ENCODE measurements at places on chromosomes 16 and 17.

DNA sequence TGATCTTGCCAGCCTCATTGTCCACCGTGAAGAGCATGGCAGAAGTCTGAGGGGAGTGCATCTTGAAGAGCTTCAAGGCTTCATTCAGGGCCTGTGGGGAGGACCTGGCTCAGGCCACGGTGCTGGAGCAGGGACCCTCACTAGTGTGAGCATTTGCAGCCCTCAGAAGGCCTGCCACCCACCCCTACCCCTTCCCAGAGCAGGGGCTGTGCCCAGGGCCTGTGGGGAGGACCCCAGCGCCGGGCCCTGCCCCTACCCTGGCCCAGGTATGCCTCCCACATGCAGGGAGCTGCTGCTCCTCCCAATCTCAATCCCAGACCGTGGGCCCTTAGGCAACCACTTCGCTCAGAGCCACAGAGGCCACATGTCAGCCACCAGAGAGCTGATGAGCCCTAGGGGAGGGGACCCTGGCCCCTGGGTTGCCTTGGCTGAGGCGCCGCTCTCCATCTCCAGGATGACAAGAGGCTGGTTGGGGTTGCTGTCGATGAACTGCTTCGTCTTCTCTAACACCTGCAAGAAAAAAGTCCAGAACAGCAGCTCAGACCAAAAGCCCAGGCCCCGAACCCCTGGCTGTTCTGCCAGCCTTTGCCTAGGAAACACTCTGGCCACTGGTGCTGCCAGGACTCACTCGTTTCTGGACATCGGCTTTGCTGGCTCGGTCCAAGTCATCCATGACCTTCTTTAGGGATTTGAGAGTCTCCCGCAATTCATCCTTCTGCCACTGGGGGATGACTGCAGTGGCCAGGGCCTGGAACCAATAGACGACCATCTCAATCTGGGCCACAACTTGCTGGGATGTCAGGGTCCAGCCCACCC is 1.8 kb upstream of the EXOSC6 start:
- no peak overlapping the region for H3K4me3 ChIP-seq
- peaks cover 36% of the 10 kb centered on the region for H3K36me3 ChIP-seq
- no peak for DNase-seq

- no peak overlapping the region for H3K27ac ChIP-seq
- no peak for DNase-seq
- H3K4me1 ChIP-seq = no peaks in the 10 kb centered on the region
- H3K27me3 ChIP-seq = peaks cover 18% of the 10 kb centered on the region
- H3K4me3 ChIP-seq = no peak overlapping the region
These were observed 13.3 kb upstream of the FZD2 start for GRCh38 chr17:44543905-44544523.

DNA sequence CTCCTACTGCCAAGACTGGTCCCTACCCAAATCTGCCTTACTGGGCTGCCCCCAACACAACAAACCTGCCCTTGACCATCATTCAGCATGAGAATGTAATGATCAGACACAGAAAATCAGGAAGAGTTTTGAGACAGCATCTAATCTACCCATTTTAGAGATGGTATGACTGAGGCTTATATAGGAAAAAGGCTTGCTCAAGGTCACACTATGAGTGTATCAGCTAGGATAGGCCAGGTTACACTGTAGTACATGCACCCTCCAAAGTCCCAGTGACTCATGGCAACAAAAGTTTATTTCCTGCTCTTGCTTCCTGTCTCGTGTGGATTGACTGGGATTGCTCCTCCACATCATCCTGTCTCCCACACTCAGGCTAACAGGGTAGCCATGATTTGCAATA is 27.9 kb downstream of the NLRC5 start:
- peak overlapping the region; percentile 91 for H3K27ac ChIP-seq
- peaks cover 59% of the 10 kb centered on the region for H3K36me3 ChIP-seq
- H3K27me3 ChIP-seq = no peaks in the 10 kb centered on the region
- no peak for DNase-seq
- peak overlapping the region; percentile 41 for H3K4me3 ChIP-seq

GRCh38 chr17:81373536-81374160 is 21.6 kb upstream of the BAHCC1 start:
- no peak for DNase-seq
- peaks cover 2% of the 10 kb centered on the region for H3K27me3 ChIP-seq
- no peak overlapping the region for H3K27ac ChIP-seq
- H3K4me1 ChIP-seq = no peaks in the 10 kb centered on the region

DNA sequence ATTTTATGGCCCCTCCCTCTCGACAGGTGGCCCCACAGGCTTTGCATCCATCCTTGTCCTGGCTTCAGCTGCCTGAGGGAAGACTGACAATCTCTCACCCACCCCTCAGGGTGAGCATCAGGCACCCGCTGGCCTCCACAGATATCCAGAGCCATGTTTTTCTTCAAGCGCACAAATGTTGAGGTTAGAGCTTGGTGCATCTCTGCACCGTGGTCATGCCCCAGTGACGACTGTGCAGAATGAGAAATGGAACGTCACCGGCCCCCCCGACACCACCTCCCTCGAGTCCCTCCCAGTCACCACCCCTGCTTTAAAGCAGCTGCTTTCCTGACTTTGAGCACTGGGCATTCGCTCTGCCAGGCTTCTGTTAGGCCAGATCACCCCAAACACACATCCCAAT is 19.8 kb upstream of the TIMP2 start:
- no peak for DNase-seq
- H3K36me3 ChIP-seq = no peaks in the 10 kb centered on the region
- H3K4me1 ChIP-seq = no peaks in the 10 kb centered on the region
- peaks cover 7% of the 10 kb centered on the region for H3K27me3 ChIP-seq

DNA sequence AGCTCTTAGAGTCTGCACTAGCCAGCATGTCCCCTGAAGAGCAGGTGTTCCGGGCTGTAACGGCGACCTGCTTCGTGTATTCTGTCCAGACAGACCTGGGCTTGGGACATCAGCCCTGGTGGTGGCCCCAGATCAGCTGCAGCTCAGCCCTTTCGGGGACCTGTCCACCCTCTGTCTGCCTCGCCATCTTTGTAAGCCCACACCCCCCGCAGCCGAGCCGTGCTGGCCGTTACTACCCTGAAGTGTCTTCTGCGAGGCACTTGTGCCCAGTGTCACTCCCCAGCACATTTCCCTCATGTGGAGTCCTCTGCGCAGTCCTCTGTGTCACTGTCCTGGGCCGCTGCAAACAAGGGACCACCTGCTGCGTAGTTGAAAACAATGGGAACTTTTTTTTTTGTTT is 10.4 kb downstream of the CARD14 start:
- H3K4me1 ChIP-seq = no peaks in the 10 kb centered on the region
- no peak overlapping the region for H3K4me3 ChIP-seq
- DNase-seq = no peak
- no peak overlapping the region for H3K27ac ChIP-seq
- H3K36me3 ChIP-seq = no peaks in the 10 kb centered on the region

DNA sequence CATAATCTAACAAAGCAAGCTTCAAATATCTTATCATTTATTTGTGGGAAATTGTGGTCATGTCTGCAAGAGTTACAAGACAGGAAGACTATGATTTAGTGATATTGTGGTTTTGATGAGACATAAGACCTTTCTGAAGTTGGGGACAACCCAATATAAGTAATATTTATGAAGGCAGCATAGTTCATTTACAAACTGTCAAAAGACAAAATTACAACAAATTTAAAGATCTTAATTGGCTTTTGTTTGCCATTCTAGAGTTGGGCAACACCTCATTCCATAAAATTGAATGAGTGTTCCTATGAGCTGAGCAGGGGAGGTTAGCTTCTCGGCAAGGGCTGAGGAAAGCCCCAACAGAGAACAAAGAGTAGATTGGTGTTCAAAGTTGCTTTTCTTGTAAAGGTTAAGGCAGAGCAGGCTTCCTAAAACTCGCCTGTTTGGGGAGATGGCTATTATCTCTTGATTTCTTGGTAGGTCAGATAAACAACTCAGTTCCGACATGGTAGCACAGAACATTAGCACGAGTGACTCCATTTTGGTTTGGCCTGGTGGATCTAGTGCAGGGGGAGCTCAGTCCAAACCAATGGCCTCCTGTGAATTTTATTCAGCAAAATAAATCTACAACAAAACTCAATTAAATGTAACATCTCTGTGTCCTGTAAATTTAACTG is 10.9 kb upstream of the MMD start:
- H3K36me3 ChIP-seq = peaks cover 2% of the 10 kb centered on the region
- H3K4me3 ChIP-seq = peak overlapping the region; percentile 31
- peaks cover 3% of the 10 kb centered on the region for H3K27me3 ChIP-seq
- H3K4me1 ChIP-seq = peaks cover 44% of the 10 kb centered on the region
- DNase-seq = no peak
- H3K27ac ChIP-seq = peak overlapping the region; percentile 41

- H3K36me3 ChIP-seq = peaks cover 47% of the 10 kb centered on the region
- H3K4me3 ChIP-seq = no peak overlapping the region
- H3K27me3 ChIP-seq = no peaks in the 10 kb centered on the region
- peak; percentile 34 for DNase-seq
- peak overlapping the region; percentile 40 for H3K27ac ChIP-seq
These were observed 37.4 kb downstream of the CLEC16A start for GRCh38 chr16:10981697-10982216.

DNA sequence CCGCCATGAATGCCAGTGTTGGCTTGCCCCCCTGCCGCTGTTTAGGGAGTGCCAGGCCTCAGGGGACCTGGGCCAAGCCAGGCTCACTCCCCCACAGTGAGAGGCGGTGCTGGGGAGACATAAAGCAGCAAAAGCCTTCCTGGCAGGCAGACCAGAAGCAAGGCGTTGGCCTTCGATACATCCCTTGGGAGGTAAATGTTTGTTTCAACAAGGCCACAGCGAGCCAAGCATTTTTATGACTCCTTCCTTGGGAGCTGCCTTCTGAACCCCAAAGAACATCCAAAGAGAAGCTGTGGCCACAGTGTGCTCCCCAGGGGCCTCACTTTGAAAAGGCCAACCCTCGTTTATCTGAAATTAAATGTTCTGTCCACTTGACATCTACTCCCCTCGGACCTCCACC is 119.7 kb upstream of the CIBAR2 start:
- peaks cover 14% of the 10 kb centered on the region for H3K27me3 ChIP-seq
- no peaks in the 10 kb centered on the region for H3K4me1 ChIP-seq
- H3K27ac ChIP-seq = no peak overlapping the region
- no peaks in the 10 kb centered on the region for H3K36me3 ChIP-seq
- H3K4me3 ChIP-seq = no peak overlapping the region
- no peak for DNase-seq

DNA sequence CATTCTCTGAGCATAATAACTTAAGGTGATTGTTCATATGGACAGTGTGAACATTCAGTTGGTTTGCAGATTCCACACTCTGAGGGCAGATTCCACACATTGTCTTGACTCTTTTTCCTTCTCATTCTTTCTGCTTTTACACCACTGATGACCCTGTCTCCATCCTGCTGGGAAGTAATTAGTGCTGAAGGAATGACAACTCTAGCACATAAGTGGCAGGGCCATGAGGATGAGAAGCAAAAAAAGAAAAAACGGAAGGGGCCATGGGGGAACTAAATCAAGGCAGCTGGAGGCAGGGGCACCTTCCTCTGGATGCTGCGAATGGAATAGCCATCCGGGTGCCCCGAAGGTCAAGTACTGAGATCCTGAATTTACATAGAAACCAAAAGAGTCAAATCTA is 944.0 kb downstream of the KCNJ2 start:
- H3K27ac ChIP-seq = no peak overlapping the region
- no peaks in the 10 kb centered on the region for H3K4me1 ChIP-seq
- no peak overlapping the region for H3K4me3 ChIP-seq
- H3K36me3 ChIP-seq = no peaks in the 10 kb centered on the region
- DNase-seq = no peak
- no peaks in the 10 kb centered on the region for H3K27me3 ChIP-seq

DNA sequence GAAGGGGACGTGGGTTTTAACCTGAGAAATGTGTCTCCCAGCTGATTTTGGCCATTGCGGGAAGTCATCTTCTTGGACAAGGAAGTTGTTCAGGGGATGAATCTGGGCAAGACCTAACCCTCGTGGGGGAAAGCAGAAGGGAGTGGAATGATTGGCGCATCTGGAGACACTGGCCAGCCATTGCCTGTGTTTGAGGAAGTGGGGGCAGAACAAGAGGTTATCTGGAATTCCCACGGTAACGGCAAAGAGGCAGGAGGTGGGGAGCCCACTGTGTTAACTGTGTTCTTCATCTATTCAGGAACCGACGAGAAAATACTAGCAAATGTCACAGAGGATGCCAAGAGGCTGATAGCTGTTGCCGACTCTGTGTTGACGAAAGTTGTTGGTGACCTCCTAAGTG is 66.9 kb downstream of the RNF213 start:
- peaks cover 90% of the 10 kb centered on the region for H3K36me3 ChIP-seq
- peaks cover 43% of the 10 kb centered on the region for H3K4me1 ChIP-seq
- no peaks in the 10 kb centered on the region for H3K27me3 ChIP-seq
- H3K27ac ChIP-seq = peak overlapping the region; percentile 51
- no peak for DNase-seq

- peaks cover 20% of the 10 kb centered on the region for H3K4me1 ChIP-seq
- DNase-seq = no peak
- H3K27ac ChIP-seq = no peak overlapping the region
- H3K36me3 ChIP-seq = peaks cover 61% of the 10 kb centered on the region
- no peak overlapping the region for H3K4me3 ChIP-seq
These were observed 22.7 kb downstream of the USP22 start for GRCh38 chr17:21019976-21020586.

GRCh38 chr17:12362853-12363455 is 302.7 kb upstream of the MYOCD start:
- no peaks in the 10 kb centered on the region for H3K36me3 ChIP-seq
- no peaks in the 10 kb centered on the region for H3K27me3 ChIP-seq
- no peak overlapping the region for H3K27ac ChIP-seq
- H3K4me1 ChIP-seq = no peaks in the 10 kb centered on the region

GRCh38 chr17:66671156-66671555 is 163.8 kb upstream of the CACNG5 start:
- H3K4me3 ChIP-seq = no peak overlapping the region
- H3K36me3 ChIP-seq = peaks cover 28% of the 10 kb centered on the region
- no peak for DNase-seq
- H3K27ac ChIP-seq = peak overlapping the region; percentile 24
- peaks cover 3% of the 10 kb centered on the region for H3K27me3 ChIP-seq

- no peak for DNase-seq
- no peaks in the 10 kb centered on the region for H3K36me3 ChIP-seq
- H3K27ac ChIP-seq = no peak overlapping the region
- H3K4me3 ChIP-seq = no peak overlapping the region
- H3K4me1 ChIP-seq = no peaks in the 10 kb centered on the region
These were observed 492.2 kb downstream of the KCNJ2 start for GRCh38 chr17:70661342-70662222.

- peaks cover 5% of the 10 kb centered on the region for H3K27me3 ChIP-seq
- no peaks in the 10 kb centered on the region for H3K36me3 ChIP-seq
- DNase-seq = no peak
- no peaks in the 10 kb centered on the region for H3K4me1 ChIP-seq
- no peak overlapping the region for H3K27ac ChIP-seq
- no peak overlapping the region for H3K4me3 ChIP-seq
These were observed 39.8 kb downstream of the TLE7 start for GRCh38 chr16:71402007-71402406.

Measured in activated T-helper 1 cell treated with anti-CD3 and anti-CD28 coated beads, Interleukin-12 subunit alpha, Interleukin-12 subunit beta, Interleukin-2, Interleukin-4 antibody, amounts not matched to agents 30 ng/mL and 10 ng/mL and 1 ng/mL, durations not matched to agents 14 hours and 24 hours and 36 hours (primary cell).